ENCODE measurements at places on chromosomes 3 and 15.

GRCh38 chr3:154214306-154214705 lies 93.1 kb downstream of the ARHGEF26 start:
- no peak for DNase-seq

- peak; percentile 46 for DNase-seq
These were observed 4.6 kb downstream of the CCPG1 start for GRCh38 chr15:55403531-55403930.

- DNase-seq = no peak
These were observed 575.1 kb downstream of the FOXP1 start for GRCh38 chr3:71008350-71008935.

DNA sequence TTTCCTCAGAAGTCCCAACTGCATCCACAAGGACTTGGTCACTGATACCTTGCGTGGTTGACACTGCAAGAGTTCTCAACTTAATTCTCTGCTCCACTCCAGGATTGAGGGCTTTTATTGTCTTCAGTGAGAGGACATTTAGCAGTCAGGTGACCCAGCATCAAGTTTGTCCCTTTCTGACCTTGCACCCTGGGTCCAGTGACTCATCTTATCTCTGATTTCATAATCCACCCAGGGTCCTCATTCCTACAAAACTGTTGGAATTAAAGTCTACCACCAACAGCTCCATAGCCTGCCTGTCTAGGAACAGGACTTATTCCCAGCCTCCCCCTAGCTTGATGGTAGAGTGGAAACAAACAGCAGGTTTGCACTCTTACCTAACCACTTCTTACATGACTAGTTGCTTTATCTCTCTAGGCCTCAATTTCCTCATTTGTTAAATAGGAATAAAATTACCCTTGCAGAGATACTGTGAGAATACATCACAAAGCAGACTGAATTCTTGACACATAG lies 151.3 kb upstream of the LPP start:
- DNase-seq = no peak

- no peak for DNase-seq
These were observed 552.3 kb downstream of the FOXP1 start for GRCh38 chr3:71031181-71031580.

GRCh38 chr3:133862161-133862560 lies 33.5 kb downstream of the RAB6B start:
- no peak for DNase-seq

GRCh38 chr3:13352621-13353131 lies 67.4 kb downstream of the NUP210 start:
- peak; percentile 73 for DNase-seq

Measured in EH (cell line).